Neural crest cell (in vitro differentiated cells): ENCODE measurements at places on chromosomes 11 and 22. TPM values are rescaled to one million over a fixed set of nuclear protein-coding genes. Genes with fewer than 3 reads are reported as not detected.

- no peaks in the 10 kb centered on the region for H3K36me3 ChIP-seq
- no peak for DNase-seq
- peak overlapping the region; percentile 45 for H3K27ac ChIP-seq
- no peaks in the 10 kb centered on the region for H3K27me3 ChIP-seq
- no peaks in the 10 kb centered on the region for H3K4me1 ChIP-seq
- no peak overlapping the region for H3K4me3 ChIP-seq
These were observed 259.5 kb downstream of the BRD1 start for GRCh38 chr22:49567899-49568750.

DNA sequence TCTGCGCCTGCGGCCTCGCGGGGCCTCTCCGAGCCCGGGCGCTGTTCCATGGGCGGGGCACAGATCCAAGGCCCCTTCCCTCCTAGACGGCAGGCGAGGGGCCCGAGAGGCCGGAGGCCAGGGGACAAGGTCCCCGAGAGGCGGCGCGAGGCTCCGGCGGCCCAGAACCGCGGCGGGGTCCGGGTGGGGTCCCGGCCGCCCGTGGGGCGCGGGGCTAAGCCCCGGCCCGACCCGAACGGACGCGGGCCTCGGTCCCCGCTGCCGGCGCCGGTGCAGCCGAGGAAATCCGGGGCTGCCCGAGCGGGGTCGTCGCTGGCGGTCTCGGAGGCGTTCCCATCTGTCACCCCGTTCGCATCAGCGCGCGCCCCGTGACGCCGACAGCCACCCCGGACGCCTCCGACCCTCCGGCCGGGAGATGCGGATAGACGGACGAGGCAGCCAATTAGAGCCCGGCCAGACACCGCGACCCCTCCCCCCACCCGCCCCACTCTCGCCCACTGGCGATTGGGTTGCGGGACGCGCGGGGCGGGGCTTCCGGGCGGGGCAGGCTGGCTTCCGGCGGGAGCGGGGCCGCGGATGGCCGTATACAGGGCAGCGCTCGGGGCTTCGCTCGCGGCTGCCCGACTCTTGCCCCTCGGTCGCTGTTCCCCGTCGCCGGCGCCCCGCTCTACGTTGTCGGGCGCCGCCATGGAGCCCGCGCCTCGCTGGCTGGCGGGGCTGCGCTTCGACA is at the start of gene SELENOO:
Gene SELENOO (plus strand): TSS at position 551 of the 730 bp plus-strand sequence. CDS start 26 bp downstream, at position 577.
- no peak within 1 kb of the TSS for H3K27ac ChIP-seq
- H3K4me1 ChIP-seq: peaks cover 17% of the 10 kb centered on the region
- peaks cover 13% of the 10 kb centered on the region for H3K36me3 ChIP-seq
- DNase-seq: peak; percentile 85
- H3K27me3 ChIP-seq: no peaks in the 10 kb centered on the region

HSPB2 gene
- not detected in 2 replicates for total RNA-seq

GRK3 gene
- 19.3 and 19.4 TPM in 2 replicates for total RNA-seq

ADM2 gene
- 1.7 TPM in 2 replicates for total RNA-seq

DDI1 gene
- total RNA-seq: not detected in 2 replicates

DNA sequence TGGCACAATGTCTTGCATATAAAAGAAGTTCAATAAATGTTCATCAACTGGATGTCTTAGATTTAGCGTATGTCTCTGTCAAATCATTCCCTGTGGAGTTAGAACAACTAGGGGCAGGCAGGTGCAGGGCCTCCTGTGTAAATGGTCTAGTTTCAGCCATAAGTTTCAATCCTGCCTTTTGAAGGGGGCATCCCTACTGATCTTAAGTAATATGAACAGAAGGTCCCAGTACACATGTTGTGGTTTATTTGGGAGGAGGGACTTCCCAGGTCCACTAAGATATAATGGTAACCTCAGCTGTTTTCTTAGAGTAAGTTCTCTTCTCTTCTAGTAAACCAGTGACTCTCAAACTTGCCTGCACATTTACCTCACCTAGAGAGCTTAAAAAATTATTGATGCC is 19.8 kb downstream of the TTC12 start:
- H3K27ac ChIP-seq: no peak overlapping the region
- H3K4me1 ChIP-seq: no peaks in the 10 kb centered on the region
- peaks cover 25% of the 10 kb centered on the region for H3K36me3 ChIP-seq
- H3K27me3 ChIP-seq: no peaks in the 10 kb centered on the region
- DNase-seq: no peak

- H3K27me3 ChIP-seq: no peaks in the 10 kb centered on the region
- peaks cover 21% of the 10 kb centered on the region for H3K4me1 ChIP-seq
- H3K27ac ChIP-seq: no peak overlapping the region
- H3K36me3 ChIP-seq: peaks cover 3% of the 10 kb centered on the region
These were observed 47.5 kb downstream of the RPL27A start for GRCh38 chr11:8729837-8730696.

DNA sequence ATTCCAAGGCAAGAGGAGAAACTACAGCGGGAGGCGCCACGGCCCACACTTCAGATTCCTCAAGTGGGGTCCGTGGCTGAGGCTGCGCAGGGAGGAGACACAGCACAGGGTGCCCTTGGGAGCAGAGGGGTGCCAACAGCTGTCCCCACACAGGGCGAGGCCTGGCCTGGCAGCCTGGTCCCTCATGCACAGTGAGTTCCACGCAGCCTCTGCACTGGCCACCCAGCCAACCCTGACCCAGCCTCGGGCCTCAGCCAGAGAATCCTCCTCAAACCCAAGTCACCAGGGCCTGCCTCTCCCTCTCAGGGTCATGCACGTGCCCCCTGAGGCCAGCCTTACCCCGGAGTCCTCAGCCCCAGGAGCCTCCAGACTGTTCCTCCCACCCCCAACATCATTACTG is 22.4 kb upstream of the MOB2 start:
- peaks cover 21% of the 10 kb centered on the region for H3K4me1 ChIP-seq
- no peaks in the 10 kb centered on the region for H3K27me3 ChIP-seq
- H3K27ac ChIP-seq: no peak overlapping the region

- peak overlapping the region; percentile 68 for H3K27ac ChIP-seq
- DNase-seq: peak; percentile 31
- no peaks in the 10 kb centered on the region for H3K36me3 ChIP-seq
- no peaks in the 10 kb centered on the region for H3K27me3 ChIP-seq
These were observed 760 bp downstream of the ZNRF3 start for GRCh38 chr22:28883917-28884746.

DNA sequence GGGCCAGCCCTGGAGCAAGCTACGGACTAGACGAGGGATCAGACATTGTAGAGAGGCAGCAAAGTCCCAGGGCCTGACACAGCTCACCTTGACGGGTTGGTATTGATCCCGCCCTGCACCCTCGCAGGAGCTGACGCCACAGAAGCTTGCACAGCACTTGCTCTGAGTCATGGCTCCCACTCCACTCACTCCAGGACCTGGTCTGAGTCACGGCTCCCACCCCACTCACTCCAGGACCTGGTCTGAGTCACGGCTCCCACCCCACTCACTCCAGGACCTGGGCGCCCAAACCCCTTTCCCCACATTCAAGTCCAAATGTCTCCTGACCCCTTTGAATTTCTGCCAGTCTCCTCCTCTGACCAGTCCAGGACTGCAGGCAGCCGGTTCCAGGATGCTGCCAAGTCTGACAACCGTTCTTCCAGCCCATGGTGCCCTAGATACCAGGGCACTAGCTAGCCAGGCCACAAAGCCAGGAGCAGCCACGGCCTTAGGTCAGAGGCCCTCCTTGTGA is 6.0 kb upstream of the PNPLA5 start:
- no peaks in the 10 kb centered on the region for H3K4me1 ChIP-seq

- H3K4me1 ChIP-seq: peaks cover 13% of the 10 kb centered on the region
- no peak overlapping the region for H3K4me3 ChIP-seq
- no peaks in the 10 kb centered on the region for H3K36me3 ChIP-seq
- no peaks in the 10 kb centered on the region for H3K27me3 ChIP-seq
- DNase-seq: no peak
These were observed 14.9 kb upstream of the KCTD14 start for GRCh38 chr11:78037825-78038620.

ZBTB44 gene
- total RNA-seq: 27.5 and 28.1 TPM in 2 replicates

- H3K36me3 ChIP-seq: peaks cover 2% of the 10 kb centered on the region
- H3K4me3 ChIP-seq: peak overlapping the region; percentile 96
- no peak for DNase-seq
- no peaks in the 10 kb centered on the region for H3K27me3 ChIP-seq
- H3K4me1 ChIP-seq: peaks cover 28% of the 10 kb centered on the region
- peak overlapping the region; percentile 94 for H3K27ac ChIP-seq
These were observed 1.1 kb upstream of the VPS37C start for GRCh38 chr11:61162092-61162941.

DNA sequence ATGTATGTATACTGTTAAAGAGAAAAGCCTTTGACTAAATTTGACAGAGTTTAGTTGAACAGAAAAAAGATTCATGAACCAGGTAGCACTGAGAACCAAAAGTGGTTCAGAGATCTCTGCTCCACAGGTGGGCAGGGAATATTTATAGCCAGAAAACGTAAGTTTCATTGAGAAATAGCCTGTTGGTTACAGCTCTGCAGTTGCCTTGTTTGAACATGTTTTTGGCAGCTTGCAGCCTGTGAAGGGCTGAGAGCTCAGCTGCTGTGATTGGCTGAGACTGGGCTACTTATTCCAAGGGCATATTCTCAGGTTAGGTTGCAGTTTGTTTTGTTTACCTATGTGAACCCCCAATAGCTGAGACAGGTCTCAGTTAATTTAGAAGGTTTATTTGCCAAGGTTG is 13.5 kb upstream of the ZNF74 start:
- H3K36me3 ChIP-seq: no peaks in the 10 kb centered on the region
- DNase-seq: no peak
- H3K27ac ChIP-seq: no peak overlapping the region
- H3K4me3 ChIP-seq: no peak overlapping the region
- H3K27me3 ChIP-seq: peaks cover 21% of the 10 kb centered on the region

DNA sequence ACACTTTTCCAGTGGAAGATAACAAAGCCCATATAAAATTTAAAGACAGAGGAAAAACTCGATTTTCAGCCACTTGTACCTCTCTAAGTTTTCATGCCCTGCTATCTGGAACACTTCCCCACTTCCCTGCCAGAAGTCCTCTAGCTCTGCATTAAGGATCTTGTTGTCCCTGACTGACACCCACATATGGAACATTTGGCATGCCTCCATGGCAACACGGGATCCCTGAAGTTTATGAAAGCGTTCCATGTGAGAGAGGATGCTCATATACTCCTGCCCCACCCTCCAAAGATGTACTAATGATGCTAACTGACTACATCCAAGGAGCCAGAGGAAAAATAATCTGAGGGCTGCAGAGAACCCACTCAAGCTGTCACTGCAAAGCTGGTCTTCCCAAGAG is 8.8 kb upstream of the C11orf91 start:
- H3K36me3 ChIP-seq: peaks cover 2% of the 10 kb centered on the region
- H3K4me3 ChIP-seq: no peak overlapping the region
- no peak overlapping the region for H3K27ac ChIP-seq
- H3K4me1 ChIP-seq: peaks cover 11% of the 10 kb centered on the region

DNA sequence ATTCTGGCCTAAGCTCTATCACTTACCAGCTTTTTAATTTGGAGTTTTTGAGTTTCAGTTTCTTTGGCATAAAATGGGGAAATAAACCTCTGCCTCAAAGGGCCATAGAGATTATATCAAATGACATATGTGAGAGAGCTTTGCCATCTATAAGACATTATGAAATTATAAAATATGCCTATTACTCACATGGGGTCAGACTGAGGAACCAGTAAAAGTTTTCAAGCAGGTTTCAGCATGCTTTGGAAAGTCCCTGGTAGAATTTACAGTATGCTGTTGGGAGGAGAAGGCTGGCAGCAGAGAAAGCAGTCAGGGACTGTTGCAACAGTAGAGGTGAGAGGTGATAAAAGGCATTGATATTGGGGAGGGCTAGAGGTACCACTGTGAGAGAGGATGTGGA is 13.6 kb upstream of the MTNR1B start:
- no peaks in the 10 kb centered on the region for H3K4me1 ChIP-seq
- no peak overlapping the region for H3K27ac ChIP-seq
- H3K27me3 ChIP-seq: no peaks in the 10 kb centered on the region
- no peak for DNase-seq
- H3K36me3 ChIP-seq: peaks cover 2% of the 10 kb centered on the region

CACNA1I gene
- 0.07 TPM in 2 replicates for total RNA-seq

DNA sequence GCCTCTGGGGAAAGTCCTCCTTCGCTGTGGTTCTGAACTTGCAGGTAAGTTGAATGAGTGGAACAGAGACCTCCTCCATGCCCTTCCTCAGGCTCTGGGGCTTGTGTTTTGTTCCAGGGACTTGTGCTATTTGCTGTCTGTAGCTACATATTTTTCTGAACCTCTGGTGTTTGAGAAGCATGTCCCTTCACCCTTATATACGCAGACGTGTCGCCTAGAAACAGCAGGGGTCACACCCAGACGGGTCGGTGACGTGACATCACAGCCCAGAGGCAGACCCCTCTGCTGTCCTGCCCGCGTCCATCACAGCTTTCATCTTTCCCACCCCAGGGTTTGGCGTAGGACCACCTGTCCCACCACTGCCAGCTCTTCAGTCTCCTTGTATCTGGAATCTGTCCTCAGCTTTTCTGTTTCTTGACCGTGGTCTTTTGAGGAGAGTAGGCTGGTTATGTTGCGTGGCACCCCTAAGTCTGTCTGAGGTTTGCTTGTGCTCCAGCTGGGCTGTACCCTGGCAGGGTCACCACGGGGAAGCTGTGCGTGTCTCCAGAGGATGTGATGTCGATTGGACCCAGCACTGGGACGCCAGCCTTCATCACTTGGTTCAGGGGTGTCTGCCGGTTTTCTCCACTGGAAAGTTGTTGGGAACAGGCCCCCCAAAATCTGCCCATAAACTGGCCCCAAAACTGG is 13.4 kb upstream of the MUC5B start:
- peaks cover 36% of the 10 kb centered on the region for H3K27me3 ChIP-seq
- no peaks in the 10 kb centered on the region for H3K4me1 ChIP-seq
- no peak overlapping the region for H3K4me3 ChIP-seq

DNA sequence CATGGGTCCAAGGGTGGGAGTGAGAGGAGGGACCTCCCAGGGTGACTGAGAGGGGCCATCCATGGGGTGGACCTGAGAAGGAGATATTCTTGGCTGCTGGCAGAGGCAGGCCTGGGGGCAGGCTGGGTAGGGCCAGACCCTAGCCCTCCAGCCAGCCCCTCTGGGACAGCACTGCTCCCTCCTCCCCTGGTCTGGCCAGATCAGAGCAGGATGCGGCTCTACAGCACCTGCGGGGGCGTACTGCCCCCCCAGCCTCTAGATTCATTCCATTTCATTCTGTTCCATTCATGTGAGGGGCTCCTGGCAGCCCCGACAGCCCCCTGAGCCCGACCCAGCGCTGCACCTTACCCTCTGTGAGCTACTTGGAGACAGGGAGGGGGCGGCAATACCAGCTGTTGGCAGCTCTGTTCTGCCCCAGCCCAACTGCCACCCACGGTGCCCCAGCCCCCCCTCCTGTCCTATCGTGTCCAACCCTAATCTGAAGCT is 34.3 kb upstream of the MYRF start:
- H3K4me1 ChIP-seq: peaks cover 60% of the 10 kb centered on the region
- peak overlapping the region; percentile 97 for H3K27ac ChIP-seq
- H3K36me3 ChIP-seq: peaks cover 2% of the 10 kb centered on the region
- H3K4me3 ChIP-seq: peak overlapping the region; percentile 88

- DNase-seq: peak; percentile 99
- no peak within 1 kb of the TSS for H3K4me3 ChIP-seq
- H3K27me3 ChIP-seq: peaks cover 15% of the 10 kb centered on the region
- H3K36me3 ChIP-seq: peaks cover 8% of the 10 kb centered on the region
- H3K4me1 ChIP-seq: peaks cover 55% of the 10 kb centered on the region
- no peak within 1 kb of the TSS for H3K27ac ChIP-seq
These were observed at the start of gene MALAT1 for GRCh38 chr11:65498977-65499712. TSS of gene MALAT1 (plus strand) at chr11:65499045.
